ENCODE measurements at places on chromosomes 12 and 14. TPM values are rescaled to one million over a fixed set of nuclear protein-coding genes. Genes with fewer than 3 reads are reported as not detected.

CAPZA3 gene
- not detected for total RNA-seq

- DNase-seq: no peak
Observed at GRCh38 chr12:64452559-64453329, 824 bp downstream of the TBK1 start.

DNA sequence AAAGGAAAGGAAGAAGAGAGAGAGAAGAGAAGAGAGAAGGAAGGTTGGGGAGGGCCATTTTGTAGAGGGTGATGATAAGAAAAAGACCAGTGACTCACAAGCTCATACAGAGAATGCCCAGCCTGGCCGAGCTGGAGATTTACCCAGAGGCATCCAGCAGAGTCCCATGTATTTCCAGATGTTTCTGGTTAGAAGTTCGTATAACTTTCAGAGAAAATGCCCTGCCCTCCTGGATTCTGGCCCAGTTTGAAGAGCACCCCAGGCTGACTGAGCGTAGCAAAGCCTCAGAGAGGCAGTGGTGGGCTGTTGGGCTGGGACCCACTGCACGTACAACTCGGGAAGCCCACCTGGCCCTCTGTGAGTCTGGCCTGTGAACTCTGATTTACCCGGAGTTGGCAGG is 221.8 kb downstream of the SLC41A2 start:
- DNase-seq: no peak

- DNase-seq: no peak
Observed at GRCh38 chr14:97415907-97416306, 618.7 kb downstream of the VRK1 start.

- no peak for DNase-seq
Observed at GRCh38 chr12:19561411-19561961, 122.2 kb downstream of the AEBP2 start.

DNA sequence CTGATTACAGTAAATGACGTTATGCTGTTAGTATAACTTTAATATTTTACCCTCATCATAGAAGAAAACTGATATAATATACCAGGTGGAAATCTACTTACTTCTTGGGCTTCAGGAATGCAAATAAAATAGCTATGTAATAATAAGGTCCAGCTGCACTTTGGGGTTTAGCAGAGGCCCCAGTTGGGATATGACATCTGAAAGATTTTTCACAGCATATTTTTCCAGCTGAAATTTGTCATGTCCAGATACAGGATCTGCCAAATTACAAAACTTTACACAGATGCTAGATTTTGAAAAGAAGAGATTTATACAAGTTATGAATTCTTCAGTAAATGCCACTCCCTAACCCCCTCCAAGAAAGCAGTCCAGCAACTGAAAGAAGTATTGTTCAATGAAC is 29.2 kb upstream of the DCN start:
- no peak for DNase-seq

GRCh38 chr14:104462651-104463630 is 116.6 kb upstream of the C14orf180 start:
- DNase-seq: no peak

CPNE6 gene
- not detected for total RNA-seq

DNA sequence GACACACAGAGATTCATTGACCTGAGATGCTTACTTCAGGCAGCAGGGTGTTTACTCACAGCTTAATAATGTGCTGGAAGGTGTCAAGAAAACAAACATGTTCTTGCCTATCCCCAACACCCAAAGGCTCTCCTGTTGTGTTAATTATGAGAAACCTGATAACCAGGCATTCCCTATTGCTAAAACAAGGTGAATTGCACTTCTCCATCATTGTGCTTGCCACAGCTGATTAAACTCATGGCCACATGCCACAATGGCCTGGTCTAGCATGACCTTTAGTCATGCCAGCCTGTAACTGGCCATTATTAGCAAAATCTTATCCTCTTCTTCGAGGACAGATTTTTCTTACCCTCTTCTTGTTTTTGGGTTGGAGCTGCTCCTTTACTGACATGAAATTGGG is 21.4 kb downstream of the SMOC1 start:
- no peak for DNase-seq

GRCh38 chr14:23365036-23365731 is at the start of gene EFS:
Gene EFS, minus strand, starts transcription at chr14:23365172. Its CDS starts 147 bp downstream, at chr14:23365025.
- no peak for DNase-seq

All from activated CD8-positive, alpha-beta T cell treated with anti-CD3 and anti-CD28 coated beads for 36 hours (primary cell).